SJCRH30 (cell line): ENCODE measurements at places on chromosomes 1 and 21. TPM values are rescaled to one million over a fixed set of nuclear protein-coding genes. Genes with fewer than 3 reads are reported as not detected.

DNA sequence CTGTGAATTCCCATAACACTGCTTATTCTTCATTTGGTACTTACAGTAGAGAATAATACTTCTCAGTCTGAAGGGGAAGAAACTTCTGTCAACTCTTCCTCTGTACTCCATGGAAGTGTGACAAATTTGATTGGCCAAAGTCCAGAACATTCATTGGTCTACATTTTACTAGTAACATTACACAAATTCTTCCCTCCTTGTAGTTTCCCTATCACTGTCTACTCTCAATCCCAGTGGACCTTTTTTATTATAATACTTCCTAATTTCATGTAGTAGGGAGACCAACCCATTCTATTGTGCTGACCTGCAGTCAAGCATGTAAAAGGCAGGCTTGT is 74.7 kb downstream of the ALG6 start:
- peak; percentile 46 for DNase-seq

- DNase-seq, result no peak
Observed at GRCh38 chr21:34115160-34115559, 41.8 kb downstream of the MRPS6 start.

GRCh38 chr1:93155335-93155734 is 24.9 kb downstream of the TMED5 start:
- DNase-seq, result no peak

DNA sequence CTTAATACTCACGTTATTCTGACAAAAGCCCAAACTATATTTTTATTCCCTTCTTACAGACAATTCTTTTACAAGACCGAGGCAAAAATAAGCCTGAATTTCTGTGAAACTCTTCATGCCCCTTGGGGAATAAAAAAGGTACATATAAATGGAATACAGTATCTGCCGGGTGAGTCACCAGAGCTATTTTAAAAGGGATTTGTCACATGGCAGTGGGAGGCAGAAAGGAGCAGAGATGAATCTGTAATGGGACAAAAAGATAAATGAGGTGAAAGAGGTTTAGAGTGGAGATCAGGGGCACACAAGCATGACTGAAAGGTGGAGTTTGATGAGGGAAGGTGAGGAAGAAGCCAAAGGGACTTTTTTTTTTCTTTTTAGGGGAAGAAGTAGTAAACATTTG is 8.8 kb downstream of the XCL1 start:
- DNase-seq, result peak; percentile 17

Gene OR2L8
- not detected in 2 replicates for total RNA-seq

Gene KIF21B
- 0.61 and 0.66 TPM in 2 replicates for total RNA-seq

Gene WNT2B
- 0.15 and 0.28 TPM in 2 replicates for total RNA-seq

Gene CIART
- total RNA-seq, result not detected in 2 replicates

Gene SLC1A7
- 0.04 TPM in 1 of 2 replicates, not detected in the other for total RNA-seq

- no peak for DNase-seq
Observed at GRCh38 chr21:34910396-34910795, 138.7 kb downstream of the RUNX1 start.

DNA sequence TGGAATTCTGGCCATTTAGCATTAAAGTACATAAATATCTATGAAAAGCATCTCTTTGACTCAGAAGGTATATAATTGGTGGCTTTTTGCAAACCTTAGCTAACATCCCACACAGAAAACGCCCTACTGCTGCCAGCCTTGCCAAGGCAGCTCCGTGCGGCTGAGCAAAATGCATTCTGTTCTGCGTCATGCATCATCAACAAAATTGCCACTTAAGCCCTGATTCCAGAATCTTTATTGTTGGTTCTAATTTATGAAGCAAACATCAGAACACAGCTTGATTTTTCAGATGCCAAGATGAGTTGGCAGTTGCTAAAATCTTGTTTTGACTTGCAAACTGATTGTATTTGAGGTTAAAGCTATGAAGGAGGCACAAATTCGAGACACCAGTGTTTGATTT is 314.9 kb upstream of the DEPDC1 start:
- DNase-seq, result no peak

Gene IBA57
- total RNA-seq, result 4.4 and 5.6 TPM in 2 replicates

- DNase-seq, result no peak
Observed at GRCh38 chr1:227077783-227078182, 137.7 kb downstream of the COQ8A start.

DNA sequence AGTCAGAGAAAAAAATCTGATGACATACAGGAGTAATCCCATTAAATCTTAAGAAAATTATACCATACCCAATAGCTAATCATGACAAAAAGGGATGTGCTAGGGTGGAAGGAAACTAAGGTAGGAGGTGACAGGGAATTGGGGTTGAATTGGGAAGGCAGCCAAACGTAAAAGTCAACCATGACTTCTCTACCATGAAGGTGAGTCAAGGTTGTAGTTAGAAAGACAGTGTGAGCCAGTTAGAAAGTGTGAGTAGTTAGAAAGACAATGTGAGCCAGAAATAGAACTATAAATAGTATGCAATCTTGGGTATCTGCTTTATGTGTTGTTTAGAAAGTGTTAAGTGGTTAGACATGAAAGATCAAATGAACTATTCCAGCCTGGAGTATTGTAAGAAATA is 556.8 kb downstream of the AGBL4 start:
- no peak for DNase-seq

DNA sequence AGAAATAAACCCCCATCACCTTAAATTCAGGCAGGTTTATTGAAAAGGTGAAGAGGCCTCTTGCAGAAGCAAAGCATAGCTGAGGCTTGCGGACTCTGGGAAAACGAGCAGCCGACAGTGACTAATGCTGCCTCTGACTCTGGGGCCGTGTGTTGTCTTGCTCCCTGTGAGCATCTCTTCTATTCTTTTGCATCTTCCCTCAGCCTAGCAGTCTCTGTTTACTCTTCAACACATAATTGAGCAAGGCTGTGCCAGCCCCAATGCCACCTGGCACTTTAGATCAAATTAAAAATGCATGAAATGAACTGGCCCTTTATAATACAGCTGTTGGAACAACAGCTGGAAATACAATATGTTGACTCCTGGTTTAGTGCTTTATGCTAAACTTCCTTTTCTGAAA is 18.4 kb upstream of the REG4 start:
- DNase-seq, result peak; percentile 93

GRCh38 chr21:26385721-26386120 is 187.4 kb downstream of the CYYR1 start:
- DNase-seq, result no peak
